ENCODE measurements at places on chromosomes 4 and X.
A peak's percentile ranks its signal among the peaks of the same experiment; 100 is the strongest.

- no peak for DNase-seq
Observed at GRCh38 chr4:544386-545105, 31.5 kb downstream of the TMEM271 start.

- DNase-seq: peak; percentile 54
Observed at GRCh38 chr4:145186729-145187128, 6.3 kb upstream of the OTUD4 start.

GRCh38 chr4:55409468-55410171 lies 13.9 kb downstream of the TMEM165 start:
- DNase-seq: peak; percentile 85

GRCh38 chrX:139639253-139639652 lies 68.7 kb downstream of the MCF2 start:
- DNase-seq: no peak

DNA sequence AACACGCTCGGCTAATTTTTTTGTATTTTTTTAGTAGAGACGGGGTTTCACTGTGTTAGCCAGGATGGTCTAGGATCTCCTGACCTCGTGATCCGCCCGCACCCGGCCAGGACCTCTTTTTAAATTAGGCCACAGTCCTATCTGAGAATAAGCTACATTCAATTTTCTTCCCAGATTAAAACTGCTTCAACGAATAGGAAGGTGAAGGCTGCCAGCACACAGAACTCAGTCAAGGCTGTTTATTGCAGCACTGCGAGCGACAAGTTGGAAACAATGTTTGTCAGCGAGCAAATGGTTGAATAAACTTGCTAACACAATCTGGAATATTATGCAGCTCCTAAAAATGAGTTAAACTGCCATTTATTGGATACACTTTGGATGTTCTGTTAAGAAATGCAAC lies 1.9 kb downstream of the GRPEL1 start:
- no peak for DNase-seq

DNA sequence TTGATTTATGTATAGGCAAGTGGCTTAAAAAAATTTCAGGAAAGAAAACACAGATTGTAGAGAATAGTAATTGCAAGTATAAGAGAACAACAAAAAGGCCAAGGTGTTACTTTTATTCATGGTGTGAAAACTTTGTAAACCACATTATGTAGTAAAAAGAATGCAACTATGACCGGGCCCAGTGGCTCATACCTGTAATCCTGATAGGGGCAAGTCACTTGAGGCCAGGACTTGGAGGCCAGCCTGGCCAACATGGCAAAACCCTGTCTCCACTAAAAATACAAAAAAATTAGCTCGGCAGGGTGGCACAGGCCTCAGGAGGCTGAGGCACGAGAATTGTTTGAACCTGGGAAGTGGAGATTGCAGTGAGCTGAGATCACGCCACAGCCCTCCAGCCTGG lies 131.7 kb downstream of the DCK start:
- no peak for DNase-seq

DNA sequence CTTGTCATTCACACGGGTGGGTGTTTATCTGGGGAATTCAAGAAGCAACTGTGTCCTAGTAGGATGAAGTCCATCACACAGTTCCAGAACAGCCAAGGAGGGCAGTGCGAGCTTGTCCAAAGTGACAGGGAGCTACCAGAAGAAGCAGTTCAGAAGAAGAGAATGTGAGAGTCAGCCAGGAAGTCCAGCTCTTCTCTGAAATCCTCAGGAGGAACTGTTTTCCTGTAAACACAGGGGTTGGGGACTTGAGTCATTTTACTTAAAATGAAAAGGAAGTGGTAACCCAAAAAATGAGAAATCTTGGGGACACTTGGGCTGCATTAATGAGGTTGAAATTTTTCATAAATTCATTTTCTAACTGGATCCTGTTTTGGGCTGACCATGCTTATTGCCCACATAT lies 8.2 kb upstream of the TLR10 start:
- no peak for DNase-seq

- no peak for DNase-seq
Observed at GRCh38 chr4:128029907-128030306, 31.2 kb upstream of the LARP1B start.

DNA sequence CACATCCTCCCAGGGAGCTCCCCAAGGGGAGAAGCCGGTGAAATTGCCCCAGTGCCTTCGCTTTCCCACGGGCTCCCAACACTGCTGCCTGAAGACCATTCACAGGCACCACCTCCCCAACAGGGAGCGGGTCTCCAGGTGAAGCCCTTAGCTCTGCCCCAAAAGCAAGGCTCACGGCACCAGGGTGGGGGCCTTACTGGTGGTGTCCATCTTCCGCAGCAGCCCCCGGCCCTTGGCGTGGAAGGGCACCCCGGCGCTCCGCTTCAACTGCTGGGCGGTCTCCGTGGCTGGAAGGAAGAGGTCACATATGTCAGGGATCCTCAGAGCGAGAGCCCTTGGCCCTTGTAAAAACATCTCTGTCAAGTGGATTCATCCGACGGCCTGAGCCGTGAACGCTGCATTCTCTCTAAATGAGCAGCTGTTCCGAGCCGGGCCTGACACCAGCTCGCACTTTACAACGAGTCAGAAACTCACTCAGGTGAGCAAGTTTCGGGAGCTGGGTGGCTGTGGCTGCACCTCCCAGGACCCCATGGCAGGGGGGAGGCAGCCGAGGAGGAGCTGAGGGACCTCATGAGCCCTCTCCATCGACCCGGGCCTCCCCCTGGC lies 20.9 kb downstream of the NELFA start:
- no peak for DNase-seq

- DNase-seq: no peak
Observed at GRCh38 chr4:140135529-140136088, 18.4 kb downstream of the MAML3 start.

DNA sequence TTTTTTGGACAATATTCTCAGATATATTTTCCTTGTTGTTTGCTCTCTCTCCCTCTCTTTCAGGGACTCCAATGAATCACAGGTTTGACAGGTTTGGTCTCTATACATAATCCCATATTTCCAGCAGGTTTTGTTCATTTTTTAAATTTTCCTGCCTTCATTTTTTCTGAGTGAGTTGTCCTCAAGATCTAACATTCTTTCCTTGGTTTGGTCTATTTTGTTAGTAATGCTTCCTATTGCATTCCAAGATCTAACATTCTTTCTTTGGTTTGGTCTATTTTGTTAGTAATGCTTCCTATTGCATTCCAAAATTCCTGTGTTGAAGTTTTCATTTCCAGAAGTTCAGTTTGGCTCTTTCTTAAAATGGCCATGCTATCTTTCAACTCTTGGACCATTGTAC lies 45.3 kb upstream of the ZMAT1 start:
- no peak for DNase-seq

DNA sequence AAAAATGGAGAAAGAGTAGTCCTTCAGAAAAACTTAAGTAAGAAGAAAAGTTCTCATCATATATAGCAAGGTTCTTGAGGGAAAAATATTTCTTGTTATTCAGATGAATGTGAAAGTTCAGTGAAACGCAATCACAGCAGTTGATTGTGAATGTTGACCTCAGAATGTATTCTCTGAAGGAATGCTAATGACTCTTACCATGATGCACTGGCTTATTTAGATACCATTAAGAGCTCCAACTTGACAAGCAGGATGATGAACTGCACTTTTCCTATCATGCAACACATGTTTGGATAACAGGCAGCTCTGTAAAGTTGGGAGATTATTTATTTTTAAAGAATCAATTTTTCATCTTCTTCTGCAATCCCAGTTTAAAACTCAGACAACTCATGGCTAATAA lies 115.5 kb upstream of the MYOZ2 start:
- DNase-seq: no peak

GRCh38 chr4:16186986-16187385 lies 39.3 kb downstream of the TAPT1 start:
- DNase-seq: no peak

GRCh38 chr4:72312032-72312650 lies 256.9 kb downstream of the ADAMTS3 start:
- DNase-seq: no peak

DNA sequence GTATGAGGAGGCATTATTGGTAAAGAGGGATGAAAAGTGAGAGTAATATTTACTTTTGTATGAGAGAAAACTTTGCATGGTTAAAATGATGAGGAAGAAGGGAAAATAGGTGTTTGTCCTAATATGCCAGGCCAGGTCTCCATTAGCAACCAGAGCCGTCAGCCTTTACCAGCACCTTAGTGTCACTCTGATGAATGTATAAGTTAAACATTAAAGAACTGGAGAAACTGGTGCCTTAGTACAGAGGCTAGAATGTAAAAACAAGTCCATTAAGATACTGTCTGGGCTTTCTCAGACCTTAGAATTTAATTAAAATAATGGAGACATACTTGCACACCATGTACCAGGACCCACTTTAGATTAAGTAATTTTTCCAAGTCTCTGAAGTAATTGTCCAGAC lies 222.3 kb downstream of the FAM47A start:
- DNase-seq: no peak

DNA sequence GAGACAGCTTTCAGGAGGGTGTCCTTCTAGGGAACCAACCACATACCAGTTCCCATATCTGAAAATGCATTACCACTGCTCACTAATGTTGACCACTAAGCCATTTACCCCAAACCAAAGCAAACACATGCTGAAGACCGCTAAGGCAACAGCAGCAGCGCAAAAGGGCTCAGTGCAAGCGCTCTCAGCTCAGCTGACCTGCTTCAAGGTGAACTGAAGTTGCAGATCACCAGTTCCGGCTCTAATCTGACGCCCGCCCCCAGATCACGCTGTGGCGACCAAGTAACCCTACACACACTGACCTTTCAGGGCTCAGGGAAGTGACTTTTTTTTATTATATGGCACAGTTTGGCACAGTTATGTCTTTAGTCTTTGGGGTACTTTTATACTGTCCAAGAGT lies 5.8 kb downstream of the MECP2 start:
- no peak for DNase-seq

- no peak for DNase-seq
Observed at GRCh38 chr4:31081366-31081765, 361.2 kb downstream of the PCDH7 start.

GRCh38 chr4:62881901-62882300 lies 1527.3 kb downstream of the TECRL start:
- no peak for DNase-seq

DNA sequence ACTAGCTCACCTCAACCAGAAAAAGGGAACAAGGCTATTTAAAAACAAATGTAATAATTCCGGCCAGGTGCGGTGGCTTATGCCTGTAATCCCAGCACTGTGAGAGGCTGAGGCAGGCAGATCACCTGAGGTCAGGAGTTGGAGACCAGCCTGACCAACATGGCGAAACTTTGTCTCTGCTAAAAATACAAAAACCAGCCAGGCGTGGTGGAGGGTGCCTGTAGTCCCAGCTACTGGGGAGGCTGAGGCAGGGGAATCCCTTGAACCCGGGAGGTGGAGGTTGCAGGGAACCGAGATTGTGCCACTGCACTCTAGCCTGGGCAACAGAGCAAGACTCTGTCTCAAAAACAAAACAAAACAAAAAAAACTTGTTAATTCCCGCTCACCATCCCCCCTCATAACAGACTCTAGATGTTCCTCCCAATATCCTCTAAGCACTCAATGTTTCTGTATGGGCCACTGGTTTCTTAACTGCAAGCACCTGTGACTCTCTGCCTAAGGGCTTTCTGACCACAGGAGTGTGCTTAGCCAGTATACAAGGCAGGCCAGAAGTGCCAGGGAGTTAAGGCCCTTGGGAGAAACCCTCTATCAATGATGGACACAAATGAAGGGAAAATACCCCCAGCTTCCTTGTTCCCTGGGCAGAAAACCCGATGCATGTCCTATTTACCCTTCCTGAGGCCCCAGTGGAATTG lies 21.0 kb upstream of the THOC2 start:
- no peak for DNase-seq

DNA sequence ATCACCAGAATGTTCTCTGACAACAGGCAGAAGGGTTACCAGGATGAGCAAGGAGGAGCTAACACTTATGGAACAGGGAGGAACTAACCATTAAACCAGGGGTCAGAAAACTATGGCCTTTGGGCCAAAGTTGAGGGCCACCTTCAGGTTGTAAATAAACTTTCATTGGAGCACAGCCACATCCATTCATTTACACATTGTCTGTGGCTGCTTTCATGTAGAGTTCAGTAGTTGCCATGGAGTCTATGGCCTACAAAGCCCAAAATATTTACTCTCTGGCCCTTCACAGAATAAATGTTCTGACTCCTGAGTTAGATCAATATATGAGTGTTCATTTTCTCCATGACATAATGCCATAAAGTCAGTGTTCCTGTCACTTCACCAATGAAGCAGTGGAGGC lies 13.2 kb upstream of the HCCS start:
- no peak for DNase-seq

DNA sequence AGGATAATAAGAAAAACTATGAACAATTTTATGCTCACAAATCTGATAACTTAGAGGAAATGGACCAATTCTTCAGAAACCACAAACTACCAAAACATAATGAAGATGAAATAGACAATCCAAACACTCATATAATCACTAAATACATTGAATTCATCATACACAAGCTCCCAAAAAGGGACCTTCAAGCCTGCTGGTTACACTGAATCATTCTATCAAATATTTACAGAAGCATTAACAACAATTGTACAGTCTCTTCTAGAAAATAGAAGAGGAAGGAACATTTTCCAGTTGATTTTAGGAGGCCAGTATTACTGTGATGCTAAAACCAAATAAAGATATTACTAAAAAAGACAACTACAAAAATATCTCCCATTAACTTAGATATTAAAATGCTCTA lies 88.3 kb downstream of the IL15 start:
- no peak for DNase-seq

DNA sequence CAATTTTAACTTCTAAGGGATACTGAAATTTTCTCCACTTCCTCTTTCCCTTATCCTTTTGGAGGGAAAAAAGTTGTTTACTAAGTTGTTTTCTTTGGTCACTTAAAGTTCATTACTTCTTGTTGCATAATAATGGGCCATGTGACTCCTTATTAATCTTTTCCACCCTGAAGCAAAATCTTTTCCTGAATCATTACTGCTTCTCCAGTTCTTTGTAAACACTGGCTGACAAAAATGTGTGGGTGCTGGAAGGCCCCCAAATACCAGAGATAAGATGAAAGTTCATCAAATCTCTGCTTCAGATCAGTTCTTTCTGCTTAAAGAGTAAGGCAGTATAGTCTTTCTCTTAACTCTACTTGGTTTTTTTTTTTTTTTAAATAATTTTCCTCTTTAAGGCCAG lies 108.9 kb upstream of the NHS start:
- DNase-seq: no peak
